GM23338 (cell line): ENCODE measurements at places on chromosomes 2 and 18. TPM values are rescaled to one million over a fixed set of nuclear protein-coding genes. Genes with fewer than 3 reads are reported as not detected.
A peak's percentile ranks its signal among the peaks of the same experiment; 100 is the strongest.

GRCh38 chr2:238158509-238159070 lies at the start of gene ERFE:
ERFE (plus strand) TSS chr2:238158970; CDS start chr2:238159008, 38 bp downstream.
- DNase-seq: peak; percentile 81

DNA sequence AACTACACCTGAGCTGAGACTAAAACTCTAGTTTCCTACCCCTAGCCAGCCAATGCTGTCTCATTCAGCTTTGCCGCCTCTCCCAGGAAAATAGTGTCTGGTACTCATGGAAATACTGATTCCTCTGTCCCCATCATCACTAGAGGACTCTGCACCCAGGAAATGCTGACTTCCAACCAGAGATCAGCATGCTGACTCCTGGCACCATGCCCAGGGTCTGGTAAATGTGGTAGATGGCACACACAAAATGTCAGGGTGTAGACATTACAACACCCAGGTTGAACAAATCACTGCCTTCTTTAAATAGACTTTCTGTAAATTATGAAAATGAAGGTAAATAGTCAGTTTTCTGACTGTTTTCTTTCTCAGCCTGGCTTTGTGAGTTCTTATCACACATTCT lies 307.3 kb upstream of the CHAC2 start:
- no peak for DNase-seq

NEMP2 gene
- 4.0 and 7.0 TPM in 2 replicates for total RNA-seq

DNA sequence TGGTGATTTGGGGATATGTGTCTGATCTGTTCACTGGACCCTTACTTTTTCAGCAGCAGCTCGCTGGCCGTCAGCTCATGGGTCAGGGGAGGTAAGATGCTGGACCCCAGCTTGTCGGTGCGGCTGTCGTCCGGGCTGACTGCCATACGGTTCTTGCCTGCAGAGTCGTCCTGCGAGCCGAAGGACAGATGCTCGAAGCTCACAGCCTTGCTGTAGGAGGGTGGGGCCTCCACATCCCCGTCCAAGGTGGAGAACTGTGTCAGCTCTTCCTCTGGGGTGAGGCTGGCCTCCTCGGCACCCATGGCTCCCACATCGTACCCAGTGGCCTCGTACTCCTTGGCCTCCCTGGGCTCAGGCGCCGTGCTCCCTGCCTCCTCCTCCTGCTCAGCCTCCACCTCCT lies 179.5 kb downstream of the NAPG start:
- DNase-seq: no peak

- DNase-seq: no peak
Measured at GRCh38 chr2:217154923-217155322, 295.1 kb upstream of the TNP1 start.

CSRNP3 gene
- total RNA-seq: 3.0 and 3.8 TPM in 2 replicates

DNA sequence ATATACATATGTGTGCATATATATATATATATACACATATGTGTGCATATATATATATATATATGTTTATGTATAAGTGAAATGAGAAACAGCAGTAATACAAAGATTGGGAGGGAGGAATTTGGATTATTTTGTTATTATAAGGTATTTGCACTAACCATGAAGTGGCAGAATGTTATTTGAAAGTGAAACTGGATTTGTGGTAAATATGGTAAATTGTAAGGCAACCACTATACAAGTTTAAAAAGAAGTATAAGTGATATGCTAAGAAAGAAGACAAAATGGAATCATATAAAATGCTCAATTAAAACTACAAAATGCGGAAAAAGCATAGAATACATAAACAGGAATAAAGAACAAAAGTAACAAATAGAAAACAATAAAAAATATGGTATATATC lies 37.5 kb downstream of the FBXO15 start:
- no peak for DNase-seq

GRCh38 chr18:39795350-39795749 lies 2159.7 kb upstream of the PIK3C3 start:
- peak; percentile 64 for DNase-seq

- no peak for DNase-seq
Measured at GRCh38 chr2:218755567-218756404, 26.2 kb upstream of the CYP27A1 start.

PROM2 gene
- 2.2 TPM in 2 replicates for total RNA-seq

DNA sequence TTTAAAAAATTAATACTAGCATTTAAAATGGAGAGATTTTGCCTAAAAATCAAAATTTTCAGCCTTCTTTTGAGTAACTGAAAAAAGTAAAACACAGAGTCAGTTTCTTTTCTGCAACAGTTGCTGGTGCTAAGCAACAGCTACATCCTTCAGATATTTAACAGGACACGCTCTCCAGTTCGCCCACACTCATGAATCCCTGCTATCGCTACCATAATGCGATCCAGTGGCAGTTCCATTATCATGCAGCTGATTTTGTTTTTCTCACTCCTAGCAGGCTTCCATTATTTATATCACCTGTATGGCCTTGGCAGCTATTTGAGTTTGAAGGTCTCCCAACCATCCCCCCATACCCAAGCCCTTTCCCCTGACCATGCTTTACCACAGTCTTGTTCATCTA lies 93.1 kb upstream of the NCKAP5 start:
- no peak for DNase-seq

LOXL3 gene
- total RNA-seq: 12.2 and 14.9 TPM in 2 replicates

DPP10 gene
- total RNA-seq: 14.8 and 26.3 TPM in 2 replicates

MOGAT1 gene
- 0.89 and 0.94 TPM in 2 replicates for total RNA-seq

- no peak for DNase-seq
Measured at GRCh38 chr2:239467281-239467955, 66.6 kb upstream of the HDAC4 start.

DNA sequence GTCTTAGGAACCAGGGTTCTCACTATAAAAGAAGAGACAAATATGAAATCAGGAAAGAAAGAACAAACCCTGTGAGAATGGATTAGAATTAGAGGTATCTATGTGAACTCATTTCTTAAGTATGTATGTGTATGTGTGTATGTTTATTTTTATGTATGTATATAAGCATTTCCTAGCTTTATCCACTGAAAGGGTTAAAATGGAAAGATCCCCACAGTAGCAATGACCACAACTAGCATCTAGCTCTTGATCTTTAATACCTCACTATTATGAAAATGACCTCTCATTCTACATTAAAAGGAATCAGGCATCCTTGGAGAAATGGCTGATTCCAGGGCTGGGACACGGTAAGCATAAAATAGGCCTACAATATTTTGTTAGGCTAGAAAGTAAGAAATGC lies 31.6 kb downstream of the RTN4 start:
- DNase-seq: no peak

GRCh38 chr2:152694161-152694661 lies 23.1 kb downstream of the PRPF40A start:
- DNase-seq: no peak

DNA sequence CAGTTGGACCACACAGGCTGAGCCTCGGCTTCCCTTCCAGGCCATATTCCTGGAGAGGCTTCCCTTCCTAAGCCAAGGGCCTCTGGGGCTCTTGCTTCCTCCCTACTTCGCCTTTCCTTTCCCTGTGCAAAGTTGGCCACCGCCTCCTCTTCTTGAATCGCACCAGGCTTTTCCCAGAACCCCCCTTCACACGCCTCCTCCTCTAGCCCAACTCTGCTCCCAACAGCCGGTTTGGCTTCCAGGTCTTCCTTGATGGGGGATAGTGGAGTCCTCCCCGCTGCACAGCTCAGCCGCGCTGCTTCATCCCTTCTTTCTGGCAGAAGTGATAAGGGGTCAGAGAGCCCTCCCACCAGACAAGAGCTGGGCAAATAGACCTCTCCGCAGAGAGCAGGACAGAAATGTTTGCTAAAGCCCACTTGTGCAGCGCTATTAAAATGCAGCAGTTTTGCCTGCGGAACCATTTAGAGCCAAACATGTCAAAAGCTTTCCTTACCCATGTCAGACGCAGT lies 56.4 kb downstream of the SNORC start:
- DNase-seq: peak; percentile 31

GRCh38 chr2:23669413-23670244 lies 257.3 kb downstream of the ATAD2B start:
- no peak for DNase-seq

COL3A1 gene
- total RNA-seq: 0.17 TPM in 1 of 2 replicates, not detected in the other

DNA sequence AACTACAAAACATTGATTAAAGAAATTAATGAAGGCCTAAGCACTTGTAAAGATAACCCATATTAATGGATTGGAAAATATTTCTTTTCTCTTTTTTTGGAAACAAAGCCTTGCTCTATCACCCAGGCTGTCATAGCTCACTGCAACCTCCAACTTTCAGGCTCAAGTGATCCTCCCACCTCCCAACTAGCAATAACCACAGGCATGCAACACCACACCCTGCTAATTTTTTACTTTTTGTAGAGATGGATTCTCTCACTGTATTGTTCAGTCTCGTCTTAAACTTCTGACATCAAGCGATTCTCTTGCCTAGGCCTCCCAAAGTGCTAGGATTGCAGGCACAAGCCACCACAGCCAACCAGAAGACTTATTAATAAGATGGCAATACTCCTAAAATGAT lies 73.4 kb upstream of the NDUFV2 start:
- DNase-seq: no peak

DNA sequence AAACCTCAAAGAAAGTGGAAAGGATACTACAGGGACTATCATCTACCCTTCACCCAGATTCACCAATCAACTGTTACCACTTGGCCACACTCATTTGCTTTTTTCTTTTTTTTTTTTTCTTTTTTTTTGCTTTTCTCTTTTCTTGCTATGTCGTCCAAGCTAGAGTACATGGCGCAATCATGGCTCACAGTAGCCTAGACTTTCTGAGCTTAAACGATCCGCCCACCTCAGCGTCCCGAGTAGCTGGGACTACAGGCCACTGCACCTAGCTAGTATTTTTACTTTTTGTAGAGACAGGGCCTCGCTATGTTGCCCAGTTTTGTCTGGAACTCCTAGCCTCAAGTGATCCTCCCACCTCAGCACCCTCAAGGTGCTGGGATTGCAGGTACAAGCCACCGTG lies 24.0 kb downstream of the BIN1 start:
- no peak for DNase-seq

GRCh38 chr2:25250331-25251070 lies 82.1 kb upstream of the POMC start:
- DNase-seq: peak; percentile 62

DNA sequence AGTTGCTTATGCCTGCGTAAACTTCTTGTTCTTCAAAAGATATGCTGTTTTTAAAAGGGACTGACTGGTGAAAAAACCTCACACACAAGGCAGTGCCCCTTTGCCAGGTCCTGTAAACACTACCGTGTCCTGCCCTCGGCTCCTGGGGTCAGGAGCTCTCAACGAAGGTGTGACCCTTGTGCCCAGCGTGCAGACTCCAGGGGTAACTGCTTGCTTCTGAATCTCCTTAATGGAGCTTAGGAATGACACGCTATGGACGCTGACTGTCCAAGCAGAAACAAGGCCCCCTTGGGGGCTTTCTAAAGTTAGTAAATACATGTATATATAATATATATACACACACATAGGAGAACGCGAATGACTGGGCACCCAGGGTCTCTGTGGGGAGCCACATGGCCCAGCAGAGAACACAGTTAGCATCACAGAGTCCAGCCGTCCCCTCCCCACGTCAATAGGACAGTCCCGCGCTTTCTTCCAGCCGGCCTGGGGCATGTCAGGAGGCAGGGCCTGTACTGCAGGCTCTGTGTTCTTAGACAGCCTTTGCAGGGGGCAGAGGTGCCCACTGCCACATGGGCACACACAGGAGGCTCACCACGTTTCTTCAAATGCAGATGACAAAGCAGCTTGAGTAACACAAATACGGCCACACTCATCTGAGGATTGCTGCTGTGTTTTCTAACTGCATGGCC lies 96.1 kb downstream of the HDAC4 start:
- DNase-seq: peak; percentile 2

ALPG gene
- 2.5 and 3.8 TPM in 2 replicates for total RNA-seq

SLC4A3 gene
- 5.6 and 6.8 TPM in 2 replicates for total RNA-seq

- peak; percentile 47 for DNase-seq
Measured at GRCh38 chr2:233917116-233917515, at the start of gene TRPM8. TRPM8 (plus strand) TSS chr2:233917373; CDS start chr2:233926538, 9,165 bp downstream.

GRCh38 chr2:234146087-234146826 lies 95.8 kb downstream of the SPP2 start:
- DNase-seq: no peak

MAPK4 gene
- total RNA-seq: 4.4 and 8.5 TPM in 2 replicates

DYTN gene
- not detected in 2 replicates for total RNA-seq

DNA sequence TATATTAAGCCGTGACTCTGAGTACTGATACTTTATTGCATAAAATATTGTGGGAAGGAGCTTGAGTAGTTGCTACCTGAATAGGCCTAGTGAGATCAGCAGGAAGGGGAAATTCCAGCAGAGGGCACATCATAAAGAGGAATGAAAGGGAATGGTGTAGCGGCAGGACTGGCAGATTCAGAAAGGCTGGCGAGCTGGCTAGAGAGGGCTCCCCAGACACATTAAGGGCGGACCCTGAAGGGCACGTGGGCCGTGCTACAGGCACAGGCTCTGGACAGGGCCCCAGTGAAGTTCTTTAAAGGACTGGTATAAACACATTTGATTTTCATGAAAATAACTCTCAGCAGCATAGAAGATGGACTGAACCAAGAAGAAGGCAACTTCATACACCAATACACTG lies 43.0 kb downstream of the PTPN2 start:
- DNase-seq: peak; percentile 30

UGT1A8 gene
- 0.45 TPM in 1 of 2 replicates, not detected in the other for total RNA-seq

HOXD13 gene
- 0.47 TPM in 1 of 2 replicates, not detected in the other for total RNA-seq

ZNF892 gene
- total RNA-seq: 13.3 and 17.9 TPM in 2 replicates

- DNase-seq: no peak
Measured at GRCh38 chr2:66843847-66844246, 408.9 kb downstream of the MEIS1 start.

DNA sequence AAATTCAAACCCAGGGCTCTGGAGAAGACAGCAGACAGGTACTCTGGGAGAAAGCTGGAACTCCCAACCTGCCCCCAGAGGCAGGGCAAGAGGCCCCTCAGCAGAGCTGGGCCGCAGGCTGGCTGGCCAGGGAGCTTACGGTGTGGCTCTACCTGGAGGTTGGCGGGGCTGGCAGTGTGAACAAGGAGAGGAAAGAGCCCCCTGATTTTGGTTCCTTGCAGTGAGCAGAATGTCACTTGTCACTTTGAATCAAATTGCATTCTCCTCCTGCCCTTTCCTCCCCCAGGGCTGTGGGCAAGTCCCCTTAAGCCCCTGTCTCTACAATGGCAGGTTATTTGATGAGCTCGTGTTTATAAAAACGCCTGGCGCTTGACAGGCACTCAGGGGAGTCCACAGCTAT lies 32.6 kb downstream of the MYO7B start:
- DNase-seq: no peak

- DNase-seq: no peak
Measured at GRCh38 chr2:222355860-222356259, 57.1 kb upstream of the PAX3 start.

TXNDC2 gene
- total RNA-seq: not detected in 2 replicates

VIT gene
- total RNA-seq: not detected in 2 replicates

DNA sequence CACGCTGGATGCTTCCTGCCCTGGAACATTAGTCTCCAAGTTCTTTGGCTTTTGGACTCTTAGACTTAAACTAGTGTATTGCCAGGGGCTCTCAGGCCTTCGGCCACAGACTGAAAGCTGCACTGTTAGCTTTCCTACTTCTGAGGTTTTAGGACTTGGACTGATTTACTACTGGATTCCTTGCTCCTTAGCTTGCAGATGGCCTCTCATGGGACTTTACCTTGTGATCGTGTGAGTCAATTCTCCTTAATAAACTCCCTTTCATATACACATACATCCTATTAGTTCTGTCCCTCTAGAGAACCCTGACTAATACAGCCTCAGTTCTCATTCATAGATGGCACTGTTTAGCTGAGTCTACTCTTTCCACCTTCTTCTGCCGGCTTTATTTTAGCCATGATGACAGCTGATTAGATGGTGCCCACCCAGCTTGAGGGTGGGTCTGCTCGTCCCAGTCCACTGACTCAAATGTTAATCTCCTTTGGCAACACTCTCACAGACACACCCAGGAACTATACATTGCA lies 389.1 kb downstream of the NYAP2 start:
- no peak for DNase-seq
